Bronchial epithelial cell (primary cell): ENCODE measurements at places on chromosomes 3 and 15. TPM values are rescaled to one million over a fixed set of nuclear protein-coding genes. Genes with fewer than 3 reads are reported as not detected.

Gene RGMA
- total RNA-seq: 0.53 and 1.0 TPM in 2 replicates

Gene DNAH12
- total RNA-seq: under 0.01 and 0.13 TPM in 2 replicates

Gene FOXB1
- total RNA-seq: not detected in 2 replicates

Gene CDHR4
- total RNA-seq: not detected in 2 replicates

Gene PROK2
- not detected in 2 replicates for total RNA-seq
